ENCODE measurements at places on chromosomes 5 and 9.

DNA sequence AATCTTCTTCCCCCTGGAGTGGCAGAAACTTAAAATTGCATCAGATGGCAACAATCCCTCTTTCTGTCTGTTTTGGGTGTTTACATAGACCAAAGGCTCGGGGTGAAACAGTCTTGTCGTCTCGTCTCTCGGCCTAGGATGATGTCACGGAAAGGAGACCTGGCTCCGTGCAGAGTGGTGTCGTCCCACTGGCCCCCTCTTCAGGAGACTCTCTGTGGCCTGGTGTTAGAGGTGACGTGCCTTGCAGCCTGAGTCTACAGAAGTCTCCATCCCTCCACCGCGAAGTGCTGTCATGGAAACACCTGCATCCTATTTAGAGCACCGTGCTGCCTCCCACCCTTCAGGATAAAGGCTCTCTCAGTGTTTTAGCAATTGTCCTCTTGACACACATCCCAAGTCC lies 409.7 kb downstream of the IRX1 start:
- no peaks in the 10 kb centered on the region for H3K36me3 ChIP-seq
- H3K27me3 ChIP-seq: no peaks in the 10 kb centered on the region
- H3K27ac ChIP-seq: no peak overlapping the region
- no peak overlapping the region for H3K4me3 ChIP-seq

GRCh38 chr5:77645158-77645994 lies 6.9 kb upstream of the OTP start:
- peak; percentile 43 for DNase-seq
- peaks cover 99% of the 10 kb centered on the region for H3K27me3 ChIP-seq

GRCh38 chr9:132008184-132008803 lies 71.4 kb downstream of the MED27 start:
- H3K4me3 ChIP-seq: no peak overlapping the region
- no peak for DNase-seq
- H3K36me3 ChIP-seq: no peaks in the 10 kb centered on the region
- no peaks in the 10 kb centered on the region for H3K27me3 ChIP-seq

DNA sequence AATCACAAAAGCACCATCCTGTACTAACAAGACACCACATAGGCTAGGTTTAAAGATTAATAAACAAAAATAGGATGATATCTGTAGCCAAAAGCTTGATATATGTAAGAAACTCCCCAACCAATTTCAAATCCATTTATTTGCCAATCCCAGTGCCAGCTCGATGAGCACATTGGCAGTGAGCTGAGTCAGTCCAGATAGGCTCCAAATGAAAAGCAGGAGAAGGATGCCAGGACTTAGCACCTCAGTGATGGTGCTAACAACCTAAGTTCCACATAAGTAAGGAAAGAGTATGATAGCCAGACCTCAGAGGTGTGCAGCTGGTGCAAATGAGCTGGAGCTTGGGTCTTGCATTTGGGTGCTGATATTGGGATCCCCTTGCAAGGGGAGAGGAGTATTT lies 158.1 kb downstream of the SIL1 start:
- no peak overlapping the region for H3K27ac ChIP-seq
- H3K36me3 ChIP-seq: no peaks in the 10 kb centered on the region
- H3K27me3 ChIP-seq: no peaks in the 10 kb centered on the region
- H3K4me1 ChIP-seq: no peaks in the 10 kb centered on the region

GRCh38 chr5:122200450-122200849 lies 71.1 kb downstream of the ZNF474 start:
- DNase-seq: no peak
- peaks cover 37% of the 10 kb centered on the region for H3K27me3 ChIP-seq
- H3K4me1 ChIP-seq: no peaks in the 10 kb centered on the region
- H3K4me3 ChIP-seq: no peak overlapping the region
- H3K27ac ChIP-seq: no peak overlapping the region

- no peaks in the 10 kb centered on the region for H3K4me1 ChIP-seq
- H3K27ac ChIP-seq: no peak overlapping the region
- DNase-seq: no peak
- H3K36me3 ChIP-seq: no peaks in the 10 kb centered on the region
- peaks cover 16% of the 10 kb centered on the region for H3K27me3 ChIP-seq
- H3K4me3 ChIP-seq: no peak overlapping the region
These were observed 15.9 kb downstream of the OR2Y1 start for GRCh38 chr5:180723936-180724335.

- H3K4me3 ChIP-seq: no peak overlapping the region
- no peak overlapping the region for H3K27ac ChIP-seq
- H3K36me3 ChIP-seq: no peaks in the 10 kb centered on the region
- no peak for DNase-seq
- H3K4me1 ChIP-seq: peaks cover 26% of the 10 kb centered on the region
These were observed 5.9 kb downstream of the SERINC5 start for GRCh38 chr5:80249901-80250300.

DNA sequence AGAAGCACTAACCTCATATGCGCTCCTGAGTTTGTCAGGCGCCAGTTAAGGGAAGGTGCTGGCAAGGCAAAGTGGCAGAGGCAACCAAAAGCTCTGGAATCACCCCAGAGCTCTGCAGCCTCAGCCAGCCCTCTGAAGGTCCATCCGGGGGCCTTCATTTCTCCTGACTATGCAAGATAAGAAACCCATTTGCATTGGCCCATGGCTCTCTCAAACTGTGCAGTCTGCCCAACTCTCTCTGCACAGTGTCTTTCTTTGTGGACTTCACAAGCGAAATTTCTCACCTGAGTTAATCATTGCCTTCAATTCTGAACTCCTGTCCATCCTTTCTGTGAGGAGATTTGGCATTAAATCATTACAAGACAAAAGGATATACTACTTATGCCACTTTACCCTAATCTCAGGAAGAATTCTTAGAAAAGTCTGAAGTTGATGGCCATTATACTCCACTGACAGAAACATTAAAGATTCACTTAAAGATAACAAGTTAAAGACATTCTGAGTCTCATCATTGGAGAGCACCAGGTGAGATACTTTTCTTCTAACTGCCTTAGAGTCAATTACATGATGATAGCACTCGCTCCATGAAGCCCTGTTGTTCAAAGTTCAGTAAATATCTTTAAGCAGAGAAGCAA lies 235.6 kb downstream of the SPOCK1 start:
- H3K27me3 ChIP-seq: peaks cover 54% of the 10 kb centered on the region
- no peaks in the 10 kb centered on the region for H3K4me1 ChIP-seq
- H3K36me3 ChIP-seq: no peaks in the 10 kb centered on the region
- no peak overlapping the region for H3K27ac ChIP-seq

DNA sequence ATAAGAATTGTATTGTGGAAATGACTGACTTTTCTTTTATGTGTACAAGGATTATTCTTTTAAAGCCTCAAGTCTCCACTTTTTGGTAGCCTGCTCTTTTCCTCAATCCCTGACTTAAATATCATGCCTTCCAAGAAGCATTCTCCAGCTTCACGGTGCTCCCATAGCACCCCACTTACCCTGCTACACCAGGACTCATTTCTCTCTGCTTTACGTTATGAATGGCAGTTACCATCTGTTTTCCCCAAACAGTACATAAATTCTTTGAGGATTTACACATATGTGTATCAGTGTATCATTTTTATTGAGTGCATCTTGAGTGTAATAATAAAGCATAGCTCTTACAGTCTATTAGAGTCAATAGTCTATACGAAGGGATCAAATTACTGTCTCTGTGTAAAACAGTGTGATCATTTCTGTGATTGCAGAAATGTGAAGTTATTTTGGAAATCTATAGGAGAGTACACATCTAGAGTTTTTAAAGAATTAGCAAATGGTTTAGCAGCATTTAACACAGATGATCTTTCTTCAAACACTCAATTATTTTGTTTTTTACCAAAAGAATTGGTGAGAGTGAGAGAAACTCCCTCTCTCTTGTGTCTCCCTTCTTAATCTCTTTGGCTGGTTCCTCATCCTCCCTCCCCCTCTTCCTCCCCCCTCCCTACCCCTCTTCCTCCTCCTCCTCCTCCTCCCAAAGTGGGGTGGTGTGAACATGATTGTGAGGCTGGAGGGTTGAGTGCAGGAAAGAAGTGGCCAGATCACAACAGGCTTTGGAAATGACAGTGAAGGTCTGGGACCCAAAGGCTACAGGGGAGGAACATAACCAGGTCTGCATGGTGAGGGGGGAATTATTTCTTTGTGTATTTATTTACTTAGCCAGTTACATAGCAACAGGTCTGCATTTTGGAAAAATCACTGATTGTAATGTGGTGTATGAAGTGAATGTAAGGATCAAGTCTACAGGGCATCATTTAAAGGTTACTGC lies 27.6 kb upstream of the ECM2 start:
- no peaks in the 10 kb centered on the region for H3K36me3 ChIP-seq
- no peaks in the 10 kb centered on the region for H3K4me1 ChIP-seq
- no peak overlapping the region for H3K27ac ChIP-seq
- H3K27me3 ChIP-seq: no peaks in the 10 kb centered on the region
- no peak overlapping the region for H3K4me3 ChIP-seq
- no peak for DNase-seq

- no peaks in the 10 kb centered on the region for H3K27me3 ChIP-seq
- no peak overlapping the region for H3K4me3 ChIP-seq
- H3K27ac ChIP-seq: no peak overlapping the region
These were observed 366.9 kb upstream of the NUDT12 start for GRCh38 chr5:103929338-103930013.

Data from A673 (cell line).